ENCODE measurements at places on chromosomes 5 and 9. TPM values are rescaled to one million over a fixed set of nuclear protein-coding genes. Genes with fewer than 3 reads are reported as not detected.

IL3 gene
- 0.38 TPM for total RNA-seq

ZNF462 gene
- total RNA-seq: 62.0 TPM

CDHR2 gene
- total RNA-seq: 0.60 TPM

SLC25A48 gene
- 0.23 TPM for total RNA-seq

UBE2R2 gene
- total RNA-seq: 27.7 TPM
